ENCODE measurements at places on chromosomes 2 and 18.
A peak's percentile ranks its signal among the peaks of the same experiment; 100 is the strongest.

DNA sequence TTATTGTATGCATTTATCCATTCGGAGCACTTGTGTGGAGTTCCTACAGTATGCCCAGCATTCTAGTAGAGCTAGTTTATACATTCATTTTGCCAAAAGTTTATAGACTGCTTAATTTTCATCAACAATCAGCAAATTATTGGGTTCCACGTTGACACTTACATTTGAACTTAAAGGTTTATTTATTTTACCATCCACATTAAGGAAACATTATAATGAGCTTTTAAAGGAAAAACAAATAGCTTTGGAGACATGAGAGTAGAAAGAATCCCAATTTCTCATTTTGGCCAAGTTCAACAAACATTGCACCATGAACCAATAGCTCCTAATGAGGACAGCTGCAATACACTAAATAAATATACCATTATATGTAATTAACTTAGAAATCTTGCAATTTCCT, 501.2 kb upstream of the SMIM21 start:
- no peak for DNase-seq

DNA sequence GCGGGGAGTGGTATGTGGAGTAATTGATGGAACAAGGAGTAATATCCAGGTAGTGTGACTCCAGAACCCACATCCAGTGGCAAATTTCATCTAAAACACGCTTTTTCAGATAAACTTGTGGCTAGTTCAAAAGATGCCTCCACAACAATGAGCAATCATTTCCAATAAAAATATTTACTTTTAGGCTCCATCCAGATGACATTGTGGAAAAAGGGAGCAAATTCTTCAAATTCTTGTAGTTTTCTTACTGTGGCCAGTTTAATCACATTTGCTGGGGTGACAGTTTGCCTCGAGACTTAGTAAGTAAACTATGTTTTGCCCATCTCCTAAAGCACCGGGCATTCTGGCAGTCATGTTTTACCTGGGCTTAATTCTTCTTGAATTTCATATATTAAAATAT, 243.6 kb downstream of the IRS1 start:
- DNase-seq: no peak

GRCh38 chr2:186027922-186028321, 289.3 kb downstream of the FSIP2 start:
- no peak for DNase-seq

- DNase-seq: peak; percentile 18
Measured at GRCh38 chr18:67672716-67673115, 156.2 kb upstream of the DSEL start.

DNA sequence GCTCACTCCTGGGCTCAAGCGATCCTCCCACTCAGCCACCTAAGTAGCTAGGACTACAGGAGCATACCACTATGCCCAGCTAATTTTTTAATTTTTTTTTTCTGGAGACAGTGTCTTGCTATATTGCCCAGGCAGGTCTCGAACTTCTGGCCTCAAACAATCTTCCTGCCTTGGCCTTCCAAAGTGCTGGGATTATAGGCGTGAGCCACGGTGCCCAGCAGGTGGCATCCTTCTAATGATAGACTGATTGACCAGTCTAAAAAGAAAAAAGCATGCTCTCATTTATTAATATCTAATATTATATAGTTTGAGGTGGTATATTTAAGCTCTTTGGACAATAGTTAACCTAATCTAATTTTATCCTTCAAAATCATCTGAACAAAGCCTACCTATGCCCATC, 198.6 kb downstream of the CAMKMT start:
- no peak for DNase-seq

DNA sequence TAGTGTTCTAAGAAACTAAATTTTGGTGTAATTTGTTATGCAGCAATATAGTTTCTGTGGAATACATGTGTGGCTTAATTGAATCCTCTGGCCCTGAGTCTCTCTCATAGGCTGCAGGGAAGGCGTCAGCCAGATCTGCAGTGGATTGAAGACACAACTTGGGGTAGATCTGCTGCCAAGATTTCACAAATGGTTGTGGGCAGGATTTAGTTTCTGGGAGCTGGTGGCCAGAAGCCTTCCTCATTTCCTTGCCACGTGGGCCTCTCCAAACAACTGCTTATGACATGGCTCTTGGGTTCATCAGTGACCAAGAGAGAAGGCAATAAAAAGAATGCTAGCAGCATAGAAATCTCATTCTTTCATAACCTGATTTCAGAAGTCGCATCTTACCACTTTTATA, 28.2 kb downstream of the CCDC102B start:
- DNase-seq: no peak

DNA sequence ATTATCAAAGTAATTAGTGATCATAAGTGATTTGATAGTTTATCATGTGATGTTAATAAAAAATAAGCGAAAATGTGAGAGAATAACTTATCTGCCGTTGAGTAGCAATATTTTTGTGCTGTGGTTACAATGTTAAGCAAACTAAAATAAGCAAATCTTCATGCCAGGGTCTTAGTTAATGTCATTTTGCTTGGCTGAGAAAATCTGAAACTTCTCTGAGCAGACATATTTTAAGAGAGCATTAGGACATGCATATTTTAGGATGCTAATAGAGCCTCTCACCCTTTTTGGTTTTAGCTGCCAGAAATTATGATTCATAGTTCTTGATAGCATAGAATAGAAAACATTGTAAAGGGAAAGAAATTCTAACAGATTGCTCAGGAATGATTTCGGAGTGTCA, 233.5 kb upstream of the ZEB2 start:
- no peak for DNase-seq

- DNase-seq: no peak
Measured at GRCh38 chr2:68756178-68756577, 21.6 kb downstream of the ARHGAP25 start.

GRCh38 chr2:181777734-181778133, 97.4 kb upstream of the NEUROD1 start:
- no peak for DNase-seq

DNA sequence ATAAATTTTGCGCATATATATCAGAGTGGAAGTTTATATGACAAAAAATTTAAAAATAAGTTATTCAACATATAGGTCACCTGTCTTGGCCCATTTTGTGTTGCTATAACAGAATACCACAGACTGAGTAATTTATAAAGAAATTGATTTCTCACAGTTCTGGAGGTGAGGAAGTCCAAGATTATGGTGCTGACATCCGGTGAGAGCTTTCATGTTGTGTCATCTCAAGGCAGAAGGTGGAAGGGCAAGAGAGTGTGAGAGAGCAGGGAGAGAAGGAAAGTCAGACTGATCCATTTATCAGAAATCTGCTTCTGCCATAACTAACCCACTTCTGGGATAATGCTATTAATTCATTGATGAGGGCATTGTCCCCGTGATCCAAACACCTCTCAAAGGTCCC, 9.0 kb upstream of the FEZ2 start:
- DNase-seq: no peak

DNA sequence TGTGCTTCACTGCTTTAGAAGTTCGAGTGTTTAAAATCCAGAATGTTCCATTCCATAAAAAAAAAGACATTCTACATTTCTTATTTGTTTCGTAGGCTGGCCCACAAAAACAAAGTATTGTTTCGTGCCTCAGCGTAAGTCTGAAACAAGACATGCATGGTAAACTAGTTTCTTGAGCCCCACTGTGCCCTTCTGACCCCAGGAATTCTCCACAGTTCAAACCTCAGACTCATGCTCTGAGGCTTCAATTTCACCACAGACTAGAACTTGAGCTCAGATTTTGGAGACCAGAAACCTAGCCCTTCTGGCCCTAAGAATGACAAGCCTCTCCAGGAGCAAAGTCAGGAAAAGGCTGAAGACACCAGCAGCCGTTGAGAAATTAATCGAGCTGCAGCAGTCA, 151.5 kb downstream of the SLC8A1 start:
- no peak for DNase-seq

- no peak for DNase-seq
Measured at GRCh38 chr2:238338710-238339394, 18.5 kb downstream of the TRAF3IP1 start.

DNA sequence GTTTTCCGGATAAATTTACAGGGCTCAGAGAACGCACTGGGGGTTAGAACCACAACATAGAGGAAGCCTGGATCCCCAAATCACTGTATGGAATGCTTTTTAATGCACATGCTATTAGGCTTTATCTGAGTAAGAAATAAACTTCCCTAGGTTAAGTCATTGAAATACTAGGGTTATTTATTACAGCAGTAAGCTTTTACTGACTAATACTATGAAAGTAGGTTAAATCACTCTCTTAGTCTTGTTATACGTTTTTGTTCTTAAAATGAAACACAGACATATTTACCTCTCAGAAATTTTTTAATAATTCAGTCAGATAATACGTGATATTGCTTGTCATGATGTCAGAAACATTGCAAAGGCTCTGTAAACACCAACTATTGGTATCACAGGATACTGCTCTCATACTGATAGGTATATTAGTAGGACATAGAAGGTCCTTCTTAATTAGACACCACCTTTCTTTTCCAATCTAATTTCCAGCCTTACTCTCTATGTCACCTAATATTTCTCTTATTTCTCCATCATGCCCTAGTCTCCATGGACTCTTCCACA, 162.7 kb upstream of the NYAP2 start:
- no peak for DNase-seq

- no peak for DNase-seq
Measured at GRCh38 chr2:176852667-176853066, 359.9 kb upstream of the HNRNPA3 start.

GRCh38 chr2:176149481-176149938, 1.8 kb upstream of the HOXD4 start:
- DNase-seq: no peak

GRCh38 chr2:134341476-134341875, 87.6 kb downstream of the MGAT5 start:
- DNase-seq: no peak

DNA sequence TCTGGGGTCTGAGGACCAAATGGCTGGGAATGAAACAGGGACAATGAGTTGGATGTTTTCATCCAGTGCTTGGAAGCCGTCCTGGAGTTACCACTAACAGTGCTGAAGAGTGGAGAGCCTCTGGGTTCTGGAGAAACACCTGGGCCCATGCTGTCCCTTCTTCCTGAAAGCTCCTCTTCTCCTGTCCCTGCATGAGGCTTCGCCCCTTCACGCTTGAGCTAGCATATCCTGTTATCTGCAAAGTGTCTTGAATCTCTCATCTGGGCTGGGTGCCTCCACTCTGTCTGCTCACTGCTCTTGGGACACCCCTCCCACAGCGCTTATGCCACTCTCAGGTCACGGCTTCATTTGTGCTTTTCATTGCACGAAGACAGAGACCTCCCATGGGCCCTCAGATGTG, 154.5 kb downstream of the MYCN start:
- DNase-seq: no peak

DNA sequence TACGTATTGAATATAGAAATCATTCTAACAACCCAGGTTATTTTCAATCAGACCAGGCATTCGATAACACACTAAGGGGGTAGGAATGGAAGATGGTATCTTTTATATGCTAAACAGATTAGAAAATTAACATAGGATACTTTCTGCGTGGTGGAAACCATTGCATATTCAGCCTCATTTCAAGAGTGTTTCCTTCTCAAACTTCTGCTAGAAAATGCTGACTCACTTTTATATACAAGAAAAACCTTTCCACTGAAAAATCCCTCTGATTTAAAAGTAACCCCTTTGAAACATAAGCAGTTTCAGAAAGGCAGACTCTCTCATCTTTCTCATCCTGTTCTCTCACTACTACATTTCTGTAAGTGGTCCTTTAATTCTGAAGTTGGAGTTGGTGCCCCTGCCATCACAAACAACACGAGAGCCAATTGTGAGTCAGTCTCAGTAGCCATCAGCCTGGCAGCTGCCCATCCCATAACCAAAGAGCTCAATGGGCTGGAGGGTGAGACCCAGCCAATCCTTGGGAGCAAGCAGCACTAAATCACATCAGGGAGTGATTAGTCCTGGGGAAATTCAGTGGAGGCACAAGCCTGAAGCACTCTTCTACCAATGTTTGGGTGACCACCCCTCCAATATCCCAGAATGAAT, 343.1 kb downstream of the CELF4 start:
- no peak for DNase-seq

DNA sequence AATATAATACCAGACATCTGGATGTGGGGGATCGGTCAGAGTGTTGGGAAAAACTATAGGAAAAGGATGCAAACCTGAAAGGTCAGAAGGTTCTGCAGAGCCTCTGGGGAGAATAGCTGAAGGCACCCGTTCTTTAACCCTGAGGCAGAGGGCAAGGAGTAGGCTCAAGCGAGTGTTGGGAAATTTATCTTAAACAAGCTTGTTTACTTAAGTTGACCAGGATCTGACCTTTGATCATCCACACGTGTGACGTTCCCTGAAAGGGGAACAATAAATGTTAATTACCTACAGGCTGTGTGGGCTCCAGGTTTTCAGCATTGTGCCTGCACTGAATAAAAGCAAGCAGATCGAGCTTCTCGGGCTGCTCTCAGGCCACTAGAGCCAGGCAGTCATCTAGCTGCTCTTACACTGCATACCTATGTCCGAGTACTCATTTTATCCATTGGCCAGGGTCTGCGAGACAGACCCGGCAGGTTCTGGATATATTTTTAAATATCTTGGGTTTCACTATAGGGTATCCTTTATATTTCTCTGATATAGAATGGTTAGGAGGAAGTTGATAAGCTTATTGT, 400.6 kb upstream of the CHST9 start:
- DNase-seq: no peak

- peak; percentile 83 for DNase-seq
Measured at GRCh38 chr2:176552501-176553135, 283.4 kb downstream of the MTX2 start.

- DNase-seq: no peak
Measured at GRCh38 chr18:59270689-59271257, 2.5 kb downstream of the RAX start.

- no peak for DNase-seq
Measured at GRCh38 chr2:86413296-86414094, 27.7 kb upstream of the KDM3A start.

DNA sequence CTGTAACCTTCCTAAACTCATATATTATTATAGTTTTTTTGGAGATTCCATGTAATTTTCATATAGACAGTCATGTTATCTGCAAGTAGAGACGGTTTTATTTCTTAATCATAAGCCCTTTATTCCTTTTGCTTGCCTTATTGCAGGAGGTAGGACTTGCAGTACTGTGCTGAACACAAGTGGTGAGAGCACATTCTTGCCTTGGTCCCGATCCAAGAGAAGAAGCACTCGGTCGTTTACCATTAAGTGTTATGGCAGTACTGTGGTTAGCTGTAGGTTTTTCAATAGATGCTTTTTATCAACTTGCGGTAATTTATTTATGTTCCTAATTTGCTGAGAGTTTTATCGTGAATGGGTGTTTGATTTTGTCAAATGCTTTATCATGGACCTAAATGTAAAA, 305.7 kb downstream of the DYSF start:
- DNase-seq: peak; percentile 47

GRCh38 chr2:190408538-190409271, 550 bp downstream of the MFSD6 start:
- peak; percentile 14 for DNase-seq
